Inflammatory macrophage treated with lipopolysaccharide for 4 hours (primary cell): ENCODE measurements at places on chromosomes 5 and 9.

DNA sequence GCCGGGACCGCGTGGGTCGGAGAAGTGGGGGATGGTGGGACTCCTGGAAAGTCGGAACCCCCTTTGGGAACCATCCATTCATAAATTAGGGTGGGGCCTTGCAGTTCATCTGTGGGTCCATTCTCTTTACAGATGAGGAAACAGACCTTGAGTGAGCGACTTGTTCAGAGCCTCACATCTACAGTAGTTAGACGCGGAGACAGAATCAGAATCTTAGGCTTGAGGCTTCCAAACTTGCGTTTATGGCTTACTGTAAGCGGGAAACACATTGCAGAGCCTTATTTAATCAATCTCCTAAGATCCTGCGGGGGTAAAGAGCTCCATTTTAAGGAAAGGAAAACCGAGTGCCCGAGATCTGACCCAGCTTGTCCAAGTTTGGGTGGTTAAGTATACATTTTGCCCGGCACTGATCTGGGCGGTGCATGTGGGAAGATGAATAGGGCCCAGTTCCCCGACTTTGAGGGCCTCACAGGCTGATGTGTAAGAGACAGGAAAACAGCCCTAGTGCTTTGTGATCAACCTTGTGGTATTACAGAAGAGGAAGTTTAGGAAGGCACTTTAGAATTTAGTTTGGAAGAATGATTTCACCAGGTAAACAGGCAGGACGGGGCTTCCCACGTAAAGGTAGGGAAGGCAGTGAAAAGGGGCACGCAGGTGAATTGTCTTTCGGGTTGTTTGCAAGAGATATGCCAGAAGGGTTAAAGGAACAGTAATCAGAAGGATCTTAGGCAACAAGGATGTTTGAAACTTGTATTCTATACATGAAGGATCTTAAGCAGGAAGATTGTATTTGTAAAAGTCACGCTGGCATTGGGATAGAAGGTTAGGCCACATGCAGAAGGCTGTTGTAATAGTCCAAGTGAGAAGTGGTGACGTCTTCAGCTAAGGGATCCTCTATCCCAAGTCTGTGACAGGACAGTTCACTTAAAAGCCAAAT, 744 bp downstream of the TARS1 start:
- DNase-seq: peak; percentile 70

DNA sequence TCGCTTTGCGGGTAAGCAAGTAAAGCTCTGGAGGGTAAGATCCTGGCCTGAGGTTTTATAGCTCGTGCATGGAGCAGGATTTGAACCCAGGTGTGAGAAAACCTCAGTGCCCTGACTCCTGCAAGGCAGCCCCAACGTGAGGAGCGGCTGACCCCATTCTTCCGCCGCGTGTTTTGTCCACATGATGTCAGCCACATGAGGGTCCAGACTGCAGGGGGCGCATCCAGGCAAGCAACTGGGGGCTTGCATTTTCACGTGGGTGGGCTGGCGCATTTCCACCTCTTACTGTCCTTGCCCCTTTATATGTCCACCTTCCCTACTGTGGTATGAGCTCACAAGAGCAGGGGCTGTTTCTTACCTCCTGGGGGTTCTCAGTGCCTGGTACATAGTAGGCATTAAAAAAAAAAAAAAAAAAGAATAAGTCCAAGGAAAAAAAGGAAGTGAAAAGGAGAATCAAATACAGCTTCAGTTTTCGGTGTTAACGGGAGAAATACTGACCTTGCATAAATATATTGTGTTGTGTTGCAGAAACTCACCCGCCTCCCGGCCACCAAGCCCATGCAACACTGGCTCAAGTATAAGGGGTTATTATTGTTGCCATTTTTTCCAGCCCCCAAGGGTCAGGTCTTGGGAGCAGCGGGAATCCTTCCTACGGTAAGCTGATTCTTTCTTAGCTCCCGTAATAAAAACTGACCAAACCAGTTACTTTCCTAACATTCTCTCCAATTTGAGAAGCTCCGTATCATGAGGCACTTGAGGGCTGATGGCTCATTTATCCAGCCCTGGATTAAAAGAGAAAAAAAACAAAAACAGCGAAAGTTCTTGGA, 15.0 kb downstream of the TLX3 start:
- DNase-seq: peak; percentile 53

- DNase-seq: no peak
Measured at GRCh38 chr5:81182396-81183390, 50.4 kb upstream of the CKMT2 start.

DNA sequence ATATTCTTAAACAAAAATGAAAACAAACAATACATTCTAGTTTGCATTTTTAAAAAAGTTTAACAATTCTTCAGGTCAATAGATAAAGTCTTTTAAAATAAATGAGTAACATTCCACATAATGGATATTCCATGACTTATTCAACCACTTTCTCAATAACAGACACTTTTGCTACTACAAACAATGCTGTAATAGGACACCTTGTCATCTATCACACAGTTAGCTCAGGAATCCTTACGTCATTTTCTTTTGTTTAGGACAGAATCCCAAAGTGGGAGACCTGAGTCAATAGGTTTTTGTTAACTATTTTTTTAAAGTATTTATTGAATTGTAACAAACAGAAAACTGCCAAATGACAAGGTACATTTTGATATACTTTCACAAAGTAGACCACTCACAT, 72.5 kb downstream of the CEP120 start:
- DNase-seq: no peak

DNA sequence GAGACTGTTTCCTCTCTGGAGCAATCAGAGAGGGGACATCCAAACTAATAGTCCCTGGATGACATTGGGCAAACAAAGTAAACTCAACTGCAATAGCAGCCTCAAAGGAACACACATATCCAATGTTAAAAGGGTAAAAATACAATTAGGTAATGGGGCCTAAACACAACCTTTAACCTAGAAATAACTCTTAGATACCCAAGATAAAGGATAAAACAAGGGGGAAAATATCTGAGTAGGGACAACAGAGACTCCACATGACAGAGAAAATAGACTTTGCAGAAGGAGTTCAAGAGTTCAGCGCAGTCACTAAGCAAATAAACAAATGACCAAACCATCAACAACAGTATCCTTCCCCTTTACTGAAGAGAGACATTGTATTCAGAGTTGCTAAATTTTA, 149.3 kb downstream of the FBXO4 start:
- no peak for DNase-seq

GRCh38 chr5:142253938-142254337, 70.9 kb downstream of the SPRY4 start:
- DNase-seq: no peak

- DNase-seq: no peak
Measured at GRCh38 chr9:109716631-109717030, 63.4 kb upstream of the PALM2AKAP2 start.

DNA sequence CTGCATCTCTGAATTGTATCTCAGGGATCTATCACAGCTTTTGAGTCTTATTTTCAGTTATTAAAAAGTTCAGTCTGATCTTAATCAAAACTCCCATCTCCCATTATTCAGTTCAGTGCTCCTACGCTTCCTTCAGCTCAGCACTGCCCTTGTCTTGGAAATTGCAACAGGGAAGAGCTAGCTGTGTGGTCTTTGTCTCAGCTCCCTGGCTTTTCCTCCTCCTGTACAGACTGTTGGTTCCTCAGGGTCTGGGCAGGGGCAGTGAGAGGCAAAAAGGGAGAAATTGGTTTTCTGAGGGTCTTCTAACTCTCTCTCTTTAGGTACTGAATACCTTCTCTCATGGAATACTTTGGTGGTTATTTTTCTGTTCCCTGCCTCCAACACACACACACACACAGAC, 48.2 kb downstream of the PDE8B start:
- no peak for DNase-seq

DNA sequence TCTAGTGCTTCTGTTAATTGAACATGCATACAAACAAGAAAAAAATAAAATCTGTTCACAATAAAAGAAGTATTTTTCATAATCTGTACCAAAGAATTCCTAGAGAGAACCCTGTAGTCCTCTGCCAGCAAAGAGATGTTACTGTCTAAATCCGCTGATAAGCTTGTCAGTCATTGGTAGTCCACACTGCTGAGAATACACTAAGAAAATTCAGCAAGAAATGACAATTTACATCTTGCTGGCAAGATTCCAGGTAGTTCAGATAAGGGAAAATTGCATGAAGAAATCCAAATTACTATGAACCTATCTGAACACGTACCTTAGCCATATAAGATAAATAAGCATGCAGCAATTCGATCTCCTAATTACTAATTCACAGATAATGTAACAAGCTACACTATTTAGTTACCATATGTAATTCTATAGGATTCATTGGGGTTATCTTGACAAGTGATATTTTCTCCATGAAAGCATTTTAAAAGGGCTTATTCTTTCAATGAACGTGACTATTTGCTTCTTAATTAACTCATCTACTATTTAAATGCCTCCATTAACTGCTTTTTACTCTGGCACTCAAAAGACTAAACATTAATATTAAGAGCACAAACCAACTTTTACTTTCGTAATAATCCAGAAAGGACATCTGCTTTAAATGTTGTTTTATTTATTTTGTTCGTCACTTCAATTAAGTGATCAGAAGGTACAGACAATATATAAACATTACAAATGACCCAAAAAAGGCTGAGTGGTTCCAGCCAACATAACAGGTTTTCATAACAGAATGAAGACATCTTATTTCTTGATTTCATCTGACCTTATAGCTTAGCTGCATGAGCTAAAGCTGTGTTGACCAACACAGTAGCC, 9.7 kb downstream of the MPDZ start:
- no peak for DNase-seq

GRCh38 chr5:130111746-130112145, 207.5 kb downstream of the CHSY3 start:
- DNase-seq: no peak
